ENCODE measurements at places on chromosomes 11 and 22. TPM values are rescaled to one million over a fixed set of nuclear protein-coding genes. Genes with fewer than 3 reads are reported as not detected.

GRCh38 chr11:20351136-20351535 lies 12.4 kb upstream of the HTATIP2 start:
- no peak for DNase-seq

The MMP3 gene
- not detected for total RNA-seq

DNA sequence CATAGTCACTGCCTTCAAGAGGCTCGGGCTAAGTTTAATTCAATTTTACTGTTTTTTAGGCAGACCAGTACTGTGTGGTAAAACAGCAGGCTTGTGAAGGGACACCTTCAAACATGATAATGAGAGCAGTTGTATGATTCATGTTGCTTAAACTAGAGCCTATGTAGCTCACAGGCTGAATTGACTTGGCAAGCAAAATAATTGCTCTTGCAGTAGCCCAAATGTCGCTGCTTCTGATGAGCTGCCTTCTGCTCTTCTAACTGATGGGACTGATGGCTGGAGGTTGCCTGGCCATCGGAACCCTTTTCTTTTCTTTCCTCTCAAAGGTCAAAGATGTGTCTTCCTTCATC lies 137.6 kb downstream of the MAML2 start:
- DNase-seq: no peak

DNA sequence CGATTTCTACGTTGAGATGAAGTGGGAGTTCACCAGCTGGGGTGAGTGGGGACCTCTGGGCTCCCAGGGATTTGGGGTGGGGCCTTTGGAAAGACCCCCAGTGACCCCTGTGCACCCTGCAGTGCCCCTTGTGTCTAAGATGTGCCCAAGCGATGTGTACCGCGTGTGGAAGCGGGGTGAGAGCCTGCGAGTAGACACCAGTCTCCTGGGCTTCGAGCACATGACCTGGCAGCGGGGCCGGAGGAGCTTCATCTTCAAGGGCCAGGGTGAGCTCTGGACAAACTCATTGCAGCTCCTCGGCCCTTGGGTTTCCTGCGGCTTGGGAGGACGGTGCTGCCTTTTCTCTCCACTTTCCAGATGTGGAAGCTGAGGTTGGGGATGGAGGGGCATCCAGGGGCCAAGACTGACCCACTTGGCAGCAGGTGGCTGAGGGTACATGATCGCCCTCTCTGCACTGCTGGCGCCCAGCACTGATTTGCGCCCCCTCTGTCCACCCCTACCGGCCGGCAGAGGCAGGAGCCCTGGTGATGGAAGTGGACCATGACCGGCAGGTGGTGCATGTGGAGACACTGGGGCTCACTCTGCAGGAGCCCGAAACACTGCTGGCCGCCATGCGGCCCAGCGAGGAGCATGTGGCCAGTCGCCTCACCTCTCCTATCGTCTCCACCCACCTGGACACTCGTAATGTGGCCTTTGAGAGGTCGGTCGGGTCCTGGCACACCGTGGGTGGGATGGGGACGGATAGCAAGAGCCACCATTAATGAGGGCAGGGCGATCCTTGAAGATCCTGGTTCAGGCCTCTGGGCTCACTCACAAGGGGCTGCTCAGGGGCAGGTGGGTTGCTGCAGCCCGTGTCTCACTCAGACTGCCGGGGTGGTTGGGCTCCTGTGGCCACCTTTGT lies 2.6 kb downstream of the ANKRD13D start:
- DNase-seq: no peak

DNA sequence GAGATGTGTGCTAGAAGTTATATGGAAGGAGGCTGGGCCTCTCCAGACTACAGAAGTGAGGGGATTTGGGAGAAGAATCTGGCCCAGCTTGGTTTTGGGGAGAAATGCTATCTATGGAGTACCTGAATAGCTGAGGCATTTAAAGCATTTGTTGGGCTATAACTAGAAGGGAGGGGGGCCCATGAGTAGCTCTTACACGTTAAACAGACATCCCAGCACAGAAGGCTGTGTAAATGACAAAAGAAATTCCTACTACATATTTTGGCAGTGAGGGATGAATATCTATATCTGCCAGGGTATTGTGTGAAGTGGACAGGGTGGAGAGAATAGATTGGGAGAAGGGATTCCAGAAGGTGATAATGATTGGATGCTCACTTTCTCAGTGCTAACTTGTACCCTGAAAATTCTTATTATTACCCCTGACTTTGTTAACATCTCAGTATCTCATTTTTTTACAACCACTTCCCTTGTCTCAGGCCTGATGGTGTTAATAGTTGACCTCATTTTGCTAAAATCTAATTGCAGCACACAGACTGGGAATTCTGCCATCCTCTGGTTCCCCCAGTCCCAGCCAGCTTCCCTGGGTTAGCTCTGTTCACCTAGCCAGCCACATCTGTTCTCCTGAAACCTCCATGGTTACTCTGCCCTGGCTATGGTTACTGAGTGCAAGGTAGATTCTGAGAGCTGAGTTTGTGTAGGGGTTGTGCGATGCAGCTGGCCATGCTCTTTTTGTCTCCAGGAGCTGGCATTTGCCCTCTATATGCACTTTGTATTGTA lies 28.8 kb upstream of the RRM1 start:
- DNase-seq: no peak

- no peak for DNase-seq
Observed at GRCh38 chr11:93653080-93653479, 8.4 kb upstream of the CEP295 start.

The PKDREJ gene
- not detected for total RNA-seq

GRCh38 chr11:27902981-27903624 lies 202.8 kb upstream of the BDNF start:
- DNase-seq: no peak

The CHRNA10 gene
- total RNA-seq: 2.4 TPM

The TMEM121B gene
- 0.08 TPM for total RNA-seq

DNA sequence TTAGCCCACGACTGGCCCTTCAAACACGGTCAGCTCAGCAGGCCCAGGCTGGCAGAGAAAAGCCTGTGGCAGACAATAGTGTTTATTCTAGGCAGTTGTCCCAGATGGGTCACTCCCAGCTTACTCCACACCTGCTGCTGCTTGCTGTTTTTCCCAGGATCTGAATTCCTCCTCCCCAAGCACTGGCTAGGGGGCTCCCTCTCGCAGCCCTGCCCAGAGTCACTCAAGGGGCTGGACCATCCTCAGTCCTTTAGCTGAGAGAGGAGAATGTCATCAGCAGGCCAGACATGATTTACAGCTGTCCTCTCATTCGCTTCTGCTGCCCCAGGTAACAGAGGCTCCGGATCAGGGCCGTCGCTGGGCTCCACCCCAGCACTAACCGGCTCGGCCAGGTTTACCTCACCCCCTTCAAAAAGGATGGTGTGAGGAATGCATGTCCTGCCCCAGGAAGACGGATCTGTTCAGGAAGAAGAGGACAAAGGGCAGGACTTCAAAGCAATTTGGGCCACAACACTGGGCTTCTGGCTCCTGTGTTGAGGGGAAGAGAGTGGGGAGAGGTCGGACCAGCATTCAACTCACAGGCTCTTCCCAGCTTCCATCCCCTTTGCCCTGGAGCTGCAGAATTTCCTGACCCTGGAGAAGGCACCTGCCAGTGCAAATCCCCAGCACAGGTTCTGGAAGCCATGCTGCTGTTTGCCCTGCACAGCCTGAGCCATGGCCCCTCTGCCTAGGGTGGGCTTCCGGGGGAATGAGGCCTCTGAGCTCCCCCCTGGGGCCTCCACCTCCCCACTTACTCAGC lies 59.7 kb upstream of the BARX2 start:
- DNase-seq: no peak

The LARGE2 gene
- 2.5 TPM for total RNA-seq

All from activated naive CD8-positive, alpha-beta T cell treated with anti-CD3 and anti-CD28 coated beads, Interleukin-2, amount 10 ng/mL, durations not matched to agents 7 days and 5 days (primary cell).